ENCODE measurements at places on chromosomes 2 and 18. TPM values are rescaled to one million over a fixed set of nuclear protein-coding genes. Genes with fewer than 3 reads are reported as not detected.
A peak's percentile ranks its signal among the peaks of the same experiment; 100 is the strongest.

STAMBP gene
- total RNA-seq: 27.2 TPM

GRCh38 chr2:36541891-36542595, 55.9 kb downstream of the FEZ2 start:
- no peak for DNase-seq

IL1R2 gene
- 1.4 TPM for total RNA-seq

GRCh38 chr2:4914551-4914950, 777.6 kb upstream of the SOX11 start:
- no peak for DNase-seq

GRCh38 chr2:159722580-159722979, 10.3 kb downstream of the MARCHF7 start:
- no peak for DNase-seq

- DNase-seq: peak; percentile 19
Observed at GRCh38 chr2:120819720-120820210, 84.1 kb downstream of the GLI2 start.

FIGN gene
- total RNA-seq: 16.6 TPM

SPDYA gene
- 0.15 TPM for total RNA-seq

GRCh38 chr18:50832754-50833153, 12.9 kb upstream of the MRO start:
- DNase-seq: no peak

DNA sequence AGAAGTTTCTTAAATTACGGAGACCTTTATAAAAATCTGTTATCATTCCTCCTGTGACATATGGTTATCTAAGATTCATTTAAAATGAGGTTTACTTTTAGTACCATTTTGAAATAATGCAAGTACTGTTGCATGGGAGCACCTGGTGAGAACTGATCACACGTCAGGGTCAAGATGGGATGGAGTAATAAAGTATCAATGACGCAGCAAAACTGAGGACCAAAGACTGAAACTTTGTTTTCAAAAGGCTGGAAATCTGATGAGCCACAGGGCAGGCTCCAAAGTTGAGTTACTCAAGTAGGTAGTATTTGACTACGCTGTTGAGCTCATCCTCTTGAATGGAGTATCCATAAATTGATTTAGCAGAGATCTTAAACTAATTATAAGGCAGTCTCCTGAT, 411.9 kb upstream of the ZNF804A start:
- no peak for DNase-seq

- no peak for DNase-seq
Observed at GRCh38 chr2:105455488-105456003, 56.7 kb upstream of the FHL2 start.

AQP4 gene
- 20.0 TPM for total RNA-seq

- no peak for DNase-seq
Observed at GRCh38 chr2:164620457-164620856, 825 bp downstream of the GRB14 start.

DNA sequence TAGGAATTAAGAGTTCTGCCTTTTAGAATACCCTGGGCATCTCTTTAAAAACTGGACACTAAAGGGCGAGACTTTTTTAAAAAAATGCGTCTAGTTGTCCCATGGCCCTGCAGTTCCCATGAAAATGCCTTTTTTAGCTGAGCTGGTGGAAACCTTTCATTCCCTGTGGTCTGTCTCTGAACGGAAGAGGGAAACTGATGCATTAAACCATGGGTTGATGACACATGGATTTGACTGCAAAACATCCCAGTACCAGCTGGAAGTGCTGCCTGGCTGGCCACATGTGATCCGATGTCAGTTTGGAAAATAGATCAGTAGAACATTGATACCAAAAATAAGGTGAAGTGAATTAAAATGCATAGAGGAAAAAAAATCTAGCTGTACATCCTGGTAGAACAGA, 129.2 kb downstream of the MYO1B start:
- no peak for DNase-seq

- no peak for DNase-seq
Observed at GRCh38 chr2:38446418-38446817, 69.3 kb upstream of the ATL2 start.

IL1RL1 gene
- 2.5 TPM for total RNA-seq

- DNase-seq: no peak
Observed at GRCh38 chr2:177942731-177943130, 129.8 kb downstream of the PDE11A start.

DNA sequence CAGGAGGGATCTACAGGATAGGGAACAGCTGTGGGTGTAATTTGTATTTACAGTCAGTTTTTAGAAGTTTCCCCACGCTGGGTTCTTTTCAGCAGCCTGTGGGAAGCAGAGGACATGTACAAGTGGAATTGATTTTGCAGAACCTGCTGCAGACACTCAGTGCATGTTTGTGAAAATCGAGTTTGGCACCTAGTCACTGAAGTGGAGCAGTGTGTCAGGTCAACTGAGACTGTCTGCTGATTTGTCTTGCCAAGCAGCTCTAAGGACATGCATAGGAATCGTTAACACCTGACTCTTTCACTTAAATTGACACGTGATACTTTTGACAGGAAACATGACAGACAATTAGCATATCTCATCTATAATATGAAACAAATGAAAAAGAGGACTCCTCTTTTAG, 416.6 kb downstream of the TMX3 start:
- DNase-seq: no peak

GRCh38 chr2:159044804-159045286, 76.4 kb downstream of the TANC1 start:
- DNase-seq: peak; percentile 48

GRCh38 chr2:22690096-22690495, 694.9 kb upstream of the KLHL29 start:
- DNase-seq: no peak

- DNase-seq: no peak
Observed at GRCh38 chr2:70374616-70375015, 72.7 kb upstream of the FAM136A start.

DNA sequence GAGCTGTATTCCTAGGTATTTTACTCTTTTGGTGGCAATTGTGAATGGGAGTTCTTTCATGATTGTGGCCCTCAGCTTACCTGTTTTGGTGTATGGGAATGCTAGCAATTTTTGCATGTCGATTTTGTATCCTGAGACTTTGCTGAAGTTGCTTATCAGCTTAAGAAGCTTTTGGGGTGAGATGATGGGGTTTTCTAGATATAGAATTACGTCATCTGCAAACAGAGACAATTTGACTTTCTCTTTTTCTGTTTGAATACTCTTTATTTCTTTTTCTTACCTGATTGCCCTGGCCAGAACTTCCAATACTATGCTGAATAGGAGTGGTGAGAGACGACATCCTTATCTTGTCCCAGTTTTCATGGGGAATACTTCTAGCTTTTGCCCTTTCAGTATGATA, 191.2 kb downstream of the KCNE4 start:
- DNase-seq: no peak

ANKRD30BL gene
- not detected for total RNA-seq

ZSWIM2 gene
- not detected for total RNA-seq

- no peak for DNase-seq
Observed at GRCh38 chr2:7825591-7826312, 856.1 kb upstream of the ID2 start.

DNA sequence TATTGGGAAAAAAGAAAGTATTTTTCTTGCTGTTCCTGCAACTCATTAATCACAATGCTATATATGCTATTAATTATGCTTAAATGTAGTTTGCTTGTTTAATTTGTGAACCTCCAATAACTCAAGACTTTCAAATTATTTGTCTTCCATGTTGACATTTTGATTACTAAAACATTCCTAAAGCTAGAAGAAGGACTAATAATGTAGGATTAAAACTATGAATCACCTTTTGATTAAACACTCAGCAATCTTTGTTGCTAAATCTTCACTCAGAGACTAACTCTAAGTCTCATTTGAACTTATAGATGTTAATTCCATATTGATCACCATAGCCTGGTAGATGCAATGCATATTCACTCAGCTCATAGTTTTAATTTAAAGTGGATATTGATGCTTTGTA, 524.6 kb upstream of the ZEB2 start:
- no peak for DNase-seq

PNKD gene
- total RNA-seq: 67.1 TPM

- DNase-seq: no peak
Observed at GRCh38 chr2:143708682-143709081, 579.5 kb downstream of the ARHGAP15 start.

HNMT gene
- total RNA-seq: 11.0 TPM

DUSP2 gene
- 1.9 TPM for total RNA-seq

CPO gene
- 0.27 TPM for total RNA-seq

DNA sequence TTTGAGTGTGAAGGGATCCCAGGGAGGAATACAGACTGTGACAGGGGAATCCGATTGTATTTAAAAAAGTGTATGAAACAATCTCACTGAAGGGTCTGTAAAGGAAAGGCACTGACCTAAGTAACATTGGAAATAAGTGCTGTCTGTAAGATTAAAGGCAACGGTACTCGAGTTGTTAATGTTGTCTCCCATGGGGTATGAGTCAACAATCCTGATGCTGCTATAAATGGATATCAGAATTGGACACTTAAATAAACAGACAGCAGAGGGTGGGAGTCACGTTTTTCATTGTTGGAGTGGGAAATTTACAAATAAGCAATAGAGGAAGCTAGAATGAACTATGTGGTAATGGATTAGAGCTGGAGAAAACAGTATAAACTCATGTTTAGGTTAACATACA, 452.4 kb upstream of the RGPD4 start:
- no peak for DNase-seq

TEX44 gene
- total RNA-seq: not detected

GRCh38 chr2:196987649-196988364, 61.3 kb upstream of the PGAP1 start:
- DNase-seq: no peak

CD8A gene
- 1.5 TPM for total RNA-seq

DNA sequence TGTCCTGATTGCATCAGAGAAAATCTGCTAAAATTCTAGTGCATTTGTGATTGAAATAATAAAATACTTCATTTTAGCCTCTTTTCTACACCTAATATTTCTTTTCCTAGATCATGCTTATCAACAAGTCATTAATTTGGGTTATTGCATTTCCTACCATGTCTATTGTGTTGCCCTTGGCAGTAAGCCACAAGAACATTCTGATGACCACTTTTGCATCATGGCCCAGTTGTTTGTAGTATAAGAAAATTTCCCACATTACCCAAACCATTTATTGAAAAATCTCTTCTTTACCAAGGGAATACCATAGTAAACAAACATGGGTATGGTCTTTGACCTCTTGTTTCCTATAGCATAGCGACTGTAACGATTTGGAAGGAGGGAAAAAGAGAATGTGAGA, 76.3 kb downstream of the R3HDM1 start:
- no peak for DNase-seq

- DNase-seq: no peak
Observed at GRCh38 chr2:46325182-46325928, 28.1 kb downstream of the EPAS1 start.

DNA sequence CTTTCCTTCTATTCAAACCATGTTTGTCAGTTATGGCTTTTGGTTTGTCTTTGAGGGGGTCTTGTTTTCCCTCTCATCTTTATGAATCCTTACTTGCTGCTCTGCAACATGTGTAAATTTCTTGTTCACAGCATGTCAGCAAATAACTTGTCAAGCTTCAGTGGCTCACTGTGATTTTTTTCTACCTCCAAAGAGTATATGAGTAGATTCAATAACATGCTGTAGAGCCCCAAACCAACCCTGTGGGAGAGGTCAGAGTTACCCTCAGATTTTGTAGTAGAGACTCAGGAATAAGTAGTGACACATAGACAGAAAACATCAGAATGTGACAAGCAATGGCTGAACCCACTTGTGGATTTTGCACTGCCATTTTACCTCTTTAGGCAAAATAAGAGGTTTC, 121.6 kb downstream of the PLCL1 start:
- no peak for DNase-seq

GRCh38 chr18:8946066-8946838, 156.2 kb upstream of the NDUFV2 start:
- no peak for DNase-seq

GRCh38 chr2:203469546-203469945, 65.6 kb downstream of the RAPH1 start:
- DNase-seq: no peak

GYPC gene
- total RNA-seq: 114 TPM

- no peak for DNase-seq
Observed at GRCh38 chr2:201630577-201630976, 12.7 kb downstream of the TMEM237 start.

TMEM17 gene
- 1.4 TPM for total RNA-seq

- DNase-seq: peak; percentile 80
Observed at GRCh38 chr18:70464343-70465114, 175.7 kb downstream of the SOCS6 start.

DNA sequence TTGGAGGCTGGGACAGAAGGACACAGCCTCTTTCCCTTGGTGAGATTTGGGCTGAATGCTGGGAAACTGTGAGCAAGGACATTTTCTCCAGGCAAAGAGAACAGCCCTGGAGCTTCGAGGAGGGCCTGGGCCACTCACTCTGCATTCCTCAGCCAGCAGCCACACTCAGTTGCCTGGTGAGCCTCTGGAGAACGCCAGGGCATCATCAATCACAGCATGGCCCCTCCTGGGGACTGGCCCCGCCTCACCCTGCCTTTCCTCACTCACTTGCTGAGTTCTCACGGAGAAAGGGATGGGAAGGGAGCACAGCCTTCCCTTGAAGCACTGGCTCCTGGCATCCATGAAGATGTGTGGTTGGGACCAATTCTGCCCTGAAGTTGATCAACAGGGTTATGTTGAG, 55.0 kb downstream of the APOB start:
- DNase-seq: no peak

DNA sequence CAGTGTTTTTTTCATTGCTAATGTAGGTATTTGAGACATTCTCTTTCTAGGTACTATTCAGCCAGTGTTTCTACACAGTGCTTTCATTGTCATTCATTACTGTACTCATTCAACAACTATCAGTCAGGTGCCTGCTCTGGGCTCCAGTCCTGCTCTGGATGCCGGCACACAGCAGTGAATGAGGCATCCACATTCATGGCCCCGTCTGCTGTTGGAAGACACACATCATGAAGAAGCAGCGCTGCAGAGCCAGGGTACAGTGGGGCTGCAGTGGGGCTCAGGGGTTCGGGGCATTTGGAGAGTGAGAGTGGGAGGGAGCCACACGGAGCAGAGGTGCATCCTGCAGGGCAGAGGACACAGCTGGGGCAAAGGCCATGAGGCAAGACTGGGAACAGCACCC, 737.2 kb upstream of the RAB6C start:
- no peak for DNase-seq

GRCh38 chr2:43100883-43101662, 125.3 kb downstream of the ZFP36L2 start:
- peak; percentile 81 for DNase-seq

DNA sequence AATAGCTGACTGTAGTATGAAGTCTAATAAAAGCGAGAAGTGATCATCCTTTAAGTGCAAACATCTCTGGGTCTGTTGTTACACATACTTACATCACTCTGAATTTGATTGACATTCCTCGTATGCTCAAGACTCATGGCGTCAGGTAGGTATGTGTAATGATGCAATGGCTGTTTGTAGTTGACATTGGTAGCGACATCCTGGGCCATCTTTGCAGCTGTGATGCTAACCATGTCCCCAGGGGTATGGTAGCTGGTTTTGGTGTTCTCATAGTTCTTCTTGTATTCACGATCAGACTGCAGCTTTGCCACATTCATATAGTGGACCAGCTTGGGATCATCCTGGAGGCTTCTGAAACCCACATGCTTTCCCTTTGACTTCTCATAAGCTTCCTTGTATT, 62.0 kb downstream of the NEB start:
- no peak for DNase-seq

GRCh38 chr2:201930831-201931230, 102.8 kb upstream of the FZD7 start:
- no peak for DNase-seq

IRS1 gene
- total RNA-seq: 24.1 TPM

TMEM185B gene
- 22.9 TPM for total RNA-seq
